ENCODE measurements at places on chromosomes 11 and 22.

- DNase-seq = no peak
These were observed 6.1 kb upstream of the CHST1 start for GRCh38 chr11:45671246-45672171.

- DNase-seq = no peak
These were observed 15.5 kb upstream of the OR52K1 start for GRCh38 chr11:4466871-4467442.

- no peak for DNase-seq
These were observed 64.0 kb downstream of the CCDC83 start for GRCh38 chr11:85918910-85919794.

- peak; percentile 28 for DNase-seq
These were observed 897 bp downstream of the MAP6 start for GRCh38 chr11:75667831-75668450.

GRCh38 chr22:47206164-47206563 lies 443.7 kb downstream of the TBC1D22A start:
- no peak for DNase-seq

DNA sequence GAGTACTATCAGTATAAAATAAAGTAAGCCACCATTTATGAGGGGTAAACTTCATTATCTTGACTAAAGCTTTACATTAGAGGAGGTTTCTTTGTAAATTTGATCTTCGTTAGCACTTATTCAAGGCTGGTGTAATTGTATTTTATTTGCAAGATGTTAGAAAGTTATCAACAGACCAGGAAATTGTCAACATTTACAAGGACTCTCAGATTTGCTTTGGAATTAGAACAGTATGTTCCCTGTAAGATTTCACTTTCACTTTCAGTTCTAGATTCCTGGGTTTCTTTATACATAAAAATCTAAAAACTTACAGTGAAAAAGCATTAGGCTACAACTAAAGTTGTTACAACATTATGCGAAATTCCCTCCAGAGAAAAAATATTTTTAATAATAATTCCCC lies 4.6 kb upstream of the BIRC3 start:
- DNase-seq = no peak

- no peak for DNase-seq
These were observed 36.8 kb downstream of the BRD1 start for GRCh38 chr22:49790912-49791311.

- DNase-seq = peak; percentile 70
These were observed 5.5 kb downstream of the PRSS23 start for GRCh38 chr11:86805873-86806310.

GRCh38 chr11:121800240-121800639 lies 315.8 kb downstream of the BLID start:
- DNase-seq = no peak

GRCh38 chr11:71144736-71145135 lies 107.6 kb downstream of the SHANK2 start:
- peak; percentile 75 for DNase-seq

DNA sequence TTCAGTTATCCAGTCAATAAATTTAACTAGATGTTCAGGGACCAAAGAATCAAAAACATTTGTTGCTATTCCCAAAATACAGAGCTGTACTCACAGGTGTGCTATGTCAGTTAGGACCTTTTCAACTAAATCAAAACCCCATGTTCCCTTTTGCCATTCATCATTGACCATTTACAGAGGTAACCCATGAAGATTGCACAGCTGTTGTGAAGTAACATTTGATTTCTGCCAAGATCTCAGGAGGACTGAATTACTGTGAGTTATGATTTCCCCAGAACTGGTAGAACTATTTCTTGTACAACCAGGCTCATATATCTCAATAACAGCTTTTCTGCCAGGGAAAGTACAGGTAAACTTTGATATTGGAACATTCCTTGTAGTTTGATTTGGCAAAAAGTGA lies 131.1 kb upstream of the FIBIN start:
- no peak for DNase-seq

DNA sequence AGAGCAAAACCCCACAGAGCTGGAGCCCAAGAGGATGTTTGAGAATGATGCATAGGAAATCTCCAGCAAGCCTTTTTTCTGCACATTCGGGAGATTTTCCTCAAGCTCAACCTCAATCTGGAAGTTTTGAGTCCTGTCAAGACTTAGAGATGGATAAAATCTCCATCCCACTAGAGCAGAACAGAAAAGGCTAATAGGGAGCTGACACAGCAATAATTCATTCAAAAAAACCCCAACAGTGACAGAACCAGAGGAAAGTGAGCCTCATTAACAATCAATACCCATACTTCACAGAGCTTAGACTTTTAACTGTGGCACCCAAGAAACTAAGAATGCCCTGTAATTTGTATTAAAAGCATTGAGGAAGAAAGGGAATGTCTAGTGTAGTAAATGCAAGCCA lies 115.9 kb upstream of the BDNF start:
- no peak for DNase-seq

DNA sequence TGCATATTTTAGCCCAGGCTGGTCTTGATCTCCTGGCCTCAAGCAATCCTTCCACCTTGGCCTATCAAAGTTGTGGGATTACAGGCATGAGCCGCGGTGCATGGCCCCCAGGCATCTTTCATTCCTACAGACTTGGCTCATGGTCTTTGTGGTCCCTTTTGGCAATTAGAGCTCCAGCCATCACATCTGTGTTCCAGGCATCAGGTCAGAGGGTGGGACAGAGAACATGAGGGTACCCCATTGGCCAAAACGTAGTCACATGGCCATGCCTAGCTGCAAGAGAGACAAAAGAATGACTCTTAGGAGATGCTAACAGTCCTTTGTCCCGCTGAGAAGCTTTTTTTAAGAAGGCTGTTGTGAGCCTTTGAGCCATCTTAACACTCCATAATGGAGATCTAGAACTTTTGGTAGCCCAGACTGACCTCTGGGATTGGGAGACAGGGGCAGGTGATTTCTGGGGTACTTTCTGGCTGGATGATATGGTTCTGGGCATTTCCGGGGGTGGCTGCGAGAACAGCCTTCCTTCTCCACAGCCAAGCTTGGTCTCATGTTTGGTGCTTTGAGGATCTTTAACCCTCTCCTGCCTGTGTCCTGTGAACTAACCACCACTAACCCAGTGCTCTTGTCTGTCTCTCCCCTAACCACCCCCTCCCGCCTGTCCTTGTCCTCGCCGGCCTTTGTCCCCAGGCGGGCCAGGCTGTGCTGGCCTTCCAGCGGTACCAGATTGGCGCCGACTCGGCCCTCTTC lies 18.4 kb upstream of the TAB1 start:
- DNase-seq = no peak

GRCh38 chr11:103202048-103202651 lies 92.9 kb downstream of the DYNC2H1 start:
- peak; percentile 39 for DNase-seq

- peak; percentile 11 for DNase-seq
These were observed 32.6 kb downstream of the NFAM1 start for GRCh38 chr22:42399315-42400271.

- DNase-seq = peak; percentile 33
These were observed 11.3 kb upstream of the SLC37A4 start for GRCh38 chr11:119041821-119042514.

- DNase-seq = no peak
These were observed 13.0 kb downstream of the PAX6 start for GRCh38 chr11:31798057-31798553.

DNA sequence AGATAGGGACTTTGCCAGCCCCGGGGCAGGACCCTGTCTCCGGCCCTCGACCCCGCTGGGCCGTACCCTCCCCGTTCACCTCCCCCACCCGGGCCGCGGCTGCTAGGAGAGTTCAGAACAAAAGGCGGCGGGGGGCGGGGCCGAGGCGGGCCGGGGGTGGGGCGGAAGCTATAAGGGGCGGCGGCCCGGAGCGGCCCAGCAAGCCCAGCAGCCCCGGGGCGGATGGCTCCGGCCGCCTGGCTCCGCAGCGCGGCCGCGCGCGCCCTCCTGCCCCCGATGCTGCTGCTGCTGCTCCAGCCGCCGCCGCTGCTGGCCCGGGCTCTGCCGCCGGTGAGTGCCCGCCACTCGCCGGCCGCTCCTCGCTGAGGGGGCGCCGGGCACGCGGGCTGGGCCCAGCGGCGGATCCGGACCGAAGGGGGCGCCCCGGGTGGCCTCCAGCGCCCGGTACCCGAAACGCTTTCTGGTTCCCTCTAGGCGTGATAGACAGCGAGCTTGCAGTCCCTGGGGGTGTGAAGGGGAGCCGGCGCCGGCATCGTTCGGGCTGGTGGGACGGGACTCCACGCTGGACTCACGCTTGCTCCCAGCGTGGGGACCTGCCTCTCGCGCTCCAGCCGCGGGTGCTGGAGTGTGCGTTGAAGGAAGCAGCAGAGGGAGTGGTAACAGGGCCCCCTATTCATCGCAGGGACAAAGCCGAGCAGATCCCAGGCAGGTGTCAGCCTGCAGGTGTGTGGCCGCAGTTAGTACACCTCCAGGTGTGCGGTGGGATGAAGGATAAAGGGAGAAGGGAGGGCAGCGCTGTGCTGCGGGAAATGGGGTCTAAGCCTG lies at the start of gene MMP11:
Gene MMP11 (plus strand): TSS at position 201 of the 825 bp plus-strand sequence. CDS start 22 bp downstream, at position 223.
- DNase-seq = peak; percentile 17

GRCh38 chr11:133843454-133843987 lies 1.8 kb downstream of the SPATA19 start:
- no peak for DNase-seq

- DNase-seq = no peak
These were observed 27.0 kb downstream of the DSCAML1 start for GRCh38 chr11:117770061-117770460.

- DNase-seq = peak; percentile 50
These were observed 718.8 kb downstream of the CNTN5 start for GRCh38 chr11:99739464-99740089.

DNA sequence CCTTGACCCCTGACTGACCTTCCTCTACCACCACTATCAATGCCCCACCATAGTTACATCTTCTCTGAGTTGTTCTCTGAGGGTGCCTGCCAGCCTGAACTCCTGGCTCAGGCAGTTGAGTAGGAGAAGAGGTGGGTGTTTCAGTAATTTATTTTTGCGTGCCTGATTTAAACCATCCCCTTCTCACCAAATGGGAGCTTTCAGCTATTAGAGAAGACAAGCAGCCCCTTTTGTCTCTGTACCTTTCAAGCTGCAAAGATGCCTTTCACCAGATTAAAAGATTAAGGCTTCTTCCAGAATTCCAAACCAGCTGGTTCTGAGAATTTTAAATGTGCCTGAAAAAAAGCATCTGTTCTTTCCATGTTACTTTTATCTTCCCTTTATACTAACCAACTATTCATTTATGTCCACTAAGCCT lies 223.8 kb downstream of the FAM76B start:
- no peak for DNase-seq

GRCh38 chr22:24026733-24027132 lies 15.6 kb downstream of the CABIN1 start:
- DNase-seq = no peak

GRCh38 chr11:104183593-104183992 lies 19.6 kb upstream of the PDGFD start:
- no peak for DNase-seq

GRCh38 chr11:75170516-75171201 lies 19.8 kb downstream of the SLCO2B1 start:
- no peak for DNase-seq

DNA sequence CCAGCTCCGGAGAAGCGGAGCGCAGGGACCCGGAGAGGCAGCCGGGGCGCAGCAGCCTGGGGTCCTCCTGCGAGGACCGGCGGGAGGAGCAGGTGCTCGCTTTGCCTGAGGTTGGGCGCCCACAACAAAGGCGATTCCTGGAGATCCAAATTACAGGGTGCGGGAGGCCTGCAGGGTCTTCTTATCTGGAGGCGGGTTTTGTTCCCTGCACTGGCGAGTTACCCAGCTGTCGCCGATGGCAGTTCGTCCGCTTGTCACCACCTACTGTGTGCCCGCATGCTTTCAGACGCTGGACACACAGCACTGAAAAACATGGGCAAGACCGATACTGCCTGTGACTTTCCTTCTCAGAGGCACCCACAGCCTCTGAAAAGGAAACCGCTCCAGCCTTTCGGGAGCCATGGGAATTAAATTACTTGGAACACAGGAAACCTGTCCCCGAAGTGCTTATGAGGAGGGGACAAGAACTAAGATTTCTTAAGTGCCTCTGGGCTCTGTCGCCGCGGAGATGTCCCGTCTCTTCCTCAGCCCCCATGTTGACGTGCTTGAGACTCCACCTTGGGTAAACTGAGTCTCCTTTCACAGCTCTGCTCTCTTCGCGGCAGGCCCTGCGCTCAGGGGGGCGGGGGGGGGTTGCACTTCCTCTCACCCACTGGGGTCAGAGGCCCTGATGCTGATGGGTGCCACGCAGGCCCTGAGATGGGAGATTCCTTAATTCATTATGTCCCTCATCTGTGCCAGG lies 1.3 kb upstream of the ZFTA start:
- DNase-seq = no peak

GRCh38 chr11:59708537-59708936 lies 5.1 kb downstream of the OR10V1 start:
- DNase-seq = no peak

DNA sequence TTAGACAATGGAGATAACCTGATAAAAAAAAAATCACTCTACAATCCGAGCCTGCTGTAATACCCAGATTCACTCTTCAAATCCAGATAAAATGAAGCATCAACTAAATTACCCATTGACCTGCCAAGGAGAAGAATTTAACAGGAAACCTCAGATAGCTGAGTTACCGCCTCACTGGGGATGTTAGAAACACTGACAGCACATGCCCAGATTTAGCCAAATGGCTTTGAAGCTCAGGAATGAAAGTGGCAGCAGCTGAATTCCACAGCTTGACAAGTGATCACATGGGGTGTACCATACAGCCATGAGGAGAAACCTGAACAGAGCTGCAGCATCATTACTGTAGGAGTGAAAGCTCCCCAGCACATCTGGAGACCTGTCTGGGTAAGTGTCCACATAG lies 807.6 kb downstream of the DLG2 start:
- DNase-seq = no peak

DNA sequence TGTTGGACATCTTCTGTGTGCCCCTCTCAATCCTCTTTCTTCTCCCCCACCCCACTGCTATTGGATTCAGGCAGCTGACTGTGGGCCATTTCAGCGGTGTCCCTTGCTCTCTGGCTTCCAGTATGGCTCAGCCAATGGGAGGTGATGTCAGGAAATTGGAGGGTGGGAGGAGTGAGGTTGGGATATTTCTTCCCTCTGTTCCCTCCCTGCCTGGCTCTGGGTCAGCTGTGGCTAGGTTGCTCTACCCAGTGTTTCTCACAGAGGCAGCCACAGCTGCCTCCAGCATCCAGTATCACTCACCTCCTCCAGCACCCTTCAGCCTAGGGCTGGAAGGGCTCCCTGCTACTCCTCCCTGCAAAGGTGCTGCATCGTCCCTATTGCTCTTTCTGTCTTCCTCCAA lies 423.5 kb downstream of the MIAT start:
- DNase-seq = no peak

DNA sequence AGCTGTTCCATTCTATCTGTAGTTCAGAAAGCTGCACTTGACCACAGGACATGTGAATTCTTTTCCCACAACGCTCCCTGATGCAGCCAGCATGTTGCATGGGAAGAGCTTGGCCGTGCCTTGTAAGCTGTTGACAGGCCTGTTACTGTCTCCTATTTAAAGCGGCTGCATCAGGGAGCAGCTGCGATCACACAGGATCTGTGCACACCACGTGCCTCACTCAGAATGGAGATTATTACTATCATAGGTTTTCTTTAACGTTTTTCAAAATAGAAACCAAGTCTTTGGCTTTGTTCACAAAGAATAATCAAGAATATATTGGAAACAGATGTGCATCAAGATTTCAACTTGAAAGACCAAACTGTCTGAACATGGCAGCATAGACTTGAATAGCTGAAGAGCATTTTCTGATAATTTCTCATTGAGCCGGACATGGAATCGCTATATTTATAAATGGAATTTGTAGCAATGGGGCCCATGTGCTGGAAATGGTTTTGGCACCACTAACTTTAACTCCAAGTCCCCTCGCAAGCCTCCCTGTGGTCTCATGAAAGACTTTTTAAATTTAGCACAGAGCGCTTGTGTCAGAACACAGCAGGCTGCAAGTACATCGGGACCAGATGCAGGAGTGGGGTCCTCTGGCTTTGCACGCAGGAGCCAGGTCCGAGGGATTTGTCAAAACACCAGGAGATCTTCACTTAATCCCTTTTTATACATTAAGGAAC lies 40.8 kb upstream of the MYO18B start:
- DNase-seq = no peak
